ENCODE measurements at places on chromosomes 4 and X. TPM values are rescaled to one million over a fixed set of nuclear protein-coding genes. Genes with fewer than 3 reads are reported as not detected.

DNA sequence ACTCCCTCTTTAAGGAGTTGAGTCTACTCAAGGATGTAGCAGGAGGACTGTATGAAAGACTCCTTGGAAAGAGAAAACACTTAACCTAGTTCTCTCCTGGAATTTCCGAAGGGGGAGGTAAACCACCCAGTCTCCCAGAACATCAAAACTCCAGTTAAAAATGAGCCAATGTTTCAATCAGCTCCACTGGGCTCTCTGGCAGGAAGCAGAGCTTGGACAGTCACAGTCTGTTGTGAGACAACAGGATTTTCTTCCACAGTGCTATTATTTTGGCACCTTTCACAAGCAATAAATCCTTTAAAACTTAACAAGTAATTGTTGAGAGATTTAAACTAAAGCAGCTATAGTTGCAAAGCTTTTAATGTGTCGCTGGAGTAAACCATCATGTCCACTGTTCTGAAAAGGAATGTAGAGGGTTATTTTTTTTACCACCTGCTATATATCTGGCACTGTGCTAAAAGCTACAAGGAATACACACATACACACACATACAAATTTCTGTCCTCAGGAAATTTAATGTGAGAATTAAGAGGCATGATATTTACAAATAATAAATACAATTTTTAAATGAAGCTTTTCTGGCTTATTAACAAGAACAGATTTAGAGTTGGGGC, 229.2 kb upstream of the INTU start:
- no peaks in the 10 kb centered on the region for H3K27me3 ChIP-seq
- no peak overlapping the region for H3K27ac ChIP-seq
- H3K4me3 ChIP-seq = no peak overlapping the region
- H3K36me3 ChIP-seq = no peaks in the 10 kb centered on the region
- no peaks in the 10 kb centered on the region for H3K4me1 ChIP-seq
- no peak for DNase-seq

The MAGEA10 gene
- not detected for total RNA-seq

DNA sequence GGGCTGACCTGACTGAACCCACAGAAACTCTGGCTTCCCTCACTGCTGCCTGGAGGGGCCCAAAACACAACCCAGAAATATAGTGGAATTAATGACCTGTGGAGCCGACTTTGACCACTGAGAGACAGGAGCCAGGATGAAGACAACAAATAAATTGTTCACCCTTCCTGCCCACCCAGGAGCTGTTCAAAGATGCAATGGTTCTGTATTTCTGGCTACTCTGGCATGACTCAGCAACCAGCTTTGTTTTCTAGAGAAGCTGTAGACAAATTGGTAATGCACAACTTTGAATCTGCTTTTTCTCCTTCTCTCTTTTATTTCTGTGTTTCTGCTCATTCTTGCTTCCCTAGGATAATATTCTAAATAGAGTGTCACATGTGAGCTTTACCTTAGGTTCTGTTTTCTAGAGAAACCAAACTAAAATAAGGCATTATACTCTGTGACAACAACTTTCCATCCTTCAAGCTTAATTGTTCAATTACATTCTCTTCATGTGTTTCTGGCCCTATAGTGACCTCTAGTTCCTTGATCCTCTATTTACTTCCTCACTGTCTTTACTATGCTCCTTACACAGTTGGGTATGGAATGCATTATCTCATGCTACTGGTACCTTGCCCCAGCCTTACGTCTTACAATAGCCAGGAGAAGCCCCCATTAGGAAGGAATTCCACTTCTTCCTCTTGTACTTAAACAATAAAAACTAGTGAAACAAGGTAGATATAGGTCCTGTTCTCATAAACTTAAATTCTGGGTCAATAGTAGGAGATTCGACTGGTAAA, 6.5 kb upstream of the PRKG2 start:
- no peaks in the 10 kb centered on the region for H3K36me3 ChIP-seq
- H3K27ac ChIP-seq = no peak overlapping the region
- H3K4me1 ChIP-seq = no peaks in the 10 kb centered on the region
- no peak overlapping the region for H3K4me3 ChIP-seq
- no peak for DNase-seq

The CPZ gene
- not detected for total RNA-seq

GRCh38 chrX:145532176-145532780, 285.0 kb downstream of the SPANXN1 start:
- H3K27ac ChIP-seq = no peak overlapping the region
- H3K36me3 ChIP-seq = no peaks in the 10 kb centered on the region
- DNase-seq = no peak
- H3K27me3 ChIP-seq = no peaks in the 10 kb centered on the region
- no peaks in the 10 kb centered on the region for H3K4me1 ChIP-seq

DNA sequence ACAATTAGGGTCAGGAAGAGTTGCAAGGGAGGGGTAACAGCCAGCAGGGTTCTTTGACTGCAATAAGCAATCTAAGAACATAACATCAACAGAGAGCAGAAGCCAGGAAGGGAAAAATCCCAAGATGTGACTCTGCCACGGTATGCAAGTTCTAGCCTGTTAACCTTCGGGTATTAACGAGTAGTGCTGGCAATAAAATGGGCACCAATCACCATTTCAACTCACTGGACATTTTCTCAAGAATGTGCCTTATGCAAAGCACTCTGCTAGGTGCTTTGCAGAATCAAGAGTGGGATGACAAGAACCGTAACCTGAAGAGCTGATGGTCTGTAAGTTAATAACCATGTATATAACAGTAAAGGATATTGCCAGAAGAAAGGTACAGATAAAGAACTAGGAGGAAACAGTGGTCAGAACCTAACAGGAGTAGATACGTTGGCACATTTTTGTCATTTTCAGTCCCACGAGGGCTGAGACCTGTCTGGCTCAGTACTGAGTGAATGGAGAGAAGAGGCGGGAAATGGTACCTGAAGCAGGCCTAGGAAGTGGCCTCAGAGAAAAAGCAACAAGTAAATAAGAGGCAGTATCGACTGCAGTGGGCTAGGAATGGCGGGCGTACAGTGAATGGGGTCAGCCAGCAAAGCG, 2.7 kb downstream of the ELOVL6 start:
- H3K27me3 ChIP-seq = no peaks in the 10 kb centered on the region
- H3K4me3 ChIP-seq = peak overlapping the region; percentile 92

DNA sequence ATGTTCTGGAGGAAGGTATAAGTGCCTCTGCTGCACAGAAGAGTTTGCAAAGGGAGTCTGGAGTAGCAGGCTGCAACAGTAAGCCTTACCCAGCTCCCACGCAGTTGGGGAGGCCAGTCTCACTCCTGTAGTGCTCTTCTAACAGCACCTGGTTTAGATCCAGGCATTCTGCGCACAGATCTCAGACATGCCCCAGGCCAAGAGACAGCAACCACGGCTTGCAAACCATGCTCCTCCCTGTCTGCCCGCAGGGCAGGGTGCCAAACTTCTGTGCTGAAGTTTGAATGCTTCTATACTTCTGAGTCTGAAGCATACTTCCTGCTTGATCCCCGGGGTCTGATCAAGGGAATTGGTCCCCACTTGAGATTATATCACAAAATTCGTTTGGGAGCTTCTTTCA, 106.3 kb downstream of the LINC00632 start:
- H3K4me3 ChIP-seq = no peak overlapping the region
- no peaks in the 10 kb centered on the region for H3K36me3 ChIP-seq
- no peaks in the 10 kb centered on the region for H3K27me3 ChIP-seq
- H3K4me1 ChIP-seq = no peaks in the 10 kb centered on the region
- H3K27ac ChIP-seq = no peak overlapping the region

The AMTN gene
- total RNA-seq = not detected

The ITGB1BP2 gene
- 2.9 TPM for total RNA-seq

- H3K27ac ChIP-seq = no peak overlapping the region
- no peak for DNase-seq
- peaks cover 24% of the 10 kb centered on the region for H3K27me3 ChIP-seq
- H3K4me1 ChIP-seq = no peaks in the 10 kb centered on the region
Measured at GRCh38 chr4:175999944-176000343, 65.7 kb upstream of the WDR17 start.

DNA sequence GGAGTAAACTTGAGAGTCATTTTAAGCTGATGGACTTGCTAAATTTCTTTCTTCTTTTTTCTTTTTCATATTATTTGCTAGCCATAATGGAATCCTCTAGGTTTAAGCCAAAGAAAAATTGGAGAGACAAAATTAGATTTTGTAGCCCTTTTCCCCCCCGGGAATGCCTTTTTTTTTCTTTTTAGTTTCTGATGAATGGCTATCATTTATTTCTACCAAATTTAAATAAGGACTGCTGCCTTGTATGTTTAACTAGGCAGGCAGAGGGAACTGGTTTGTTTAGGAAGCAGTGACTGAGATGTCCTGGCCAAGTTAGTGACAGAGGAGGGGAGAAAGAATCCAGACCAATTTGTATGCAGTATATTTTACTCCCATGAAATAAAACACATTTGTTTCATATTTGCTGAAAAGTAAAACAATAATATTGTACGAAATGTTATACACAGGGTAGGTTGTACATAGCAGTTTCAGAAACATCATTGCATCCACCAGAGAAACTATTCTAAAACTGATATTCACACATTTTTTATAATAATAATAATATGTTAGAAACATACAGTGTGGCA, 5.7 kb downstream of the PITX2 start:
- H3K27me3 ChIP-seq = peaks cover 85% of the 10 kb centered on the region
- no peak for DNase-seq
- no peak overlapping the region for H3K27ac ChIP-seq
- peaks cover 32% of the 10 kb centered on the region for H3K4me1 ChIP-seq

The CASP6 gene
- 5.5 TPM for total RNA-seq

- H3K4me3 ChIP-seq = no peak overlapping the region
- no peaks in the 10 kb centered on the region for H3K4me1 ChIP-seq
- H3K27ac ChIP-seq = no peak overlapping the region
- no peaks in the 10 kb centered on the region for H3K27me3 ChIP-seq
- H3K36me3 ChIP-seq = no peaks in the 10 kb centered on the region
Measured at GRCh38 chr4:67380154-67380553, 165.1 kb downstream of the CENPC start.

The CCNA2 gene
- total RNA-seq = 0.34 TPM

The GATA1 gene
- not detected for total RNA-seq

DNA sequence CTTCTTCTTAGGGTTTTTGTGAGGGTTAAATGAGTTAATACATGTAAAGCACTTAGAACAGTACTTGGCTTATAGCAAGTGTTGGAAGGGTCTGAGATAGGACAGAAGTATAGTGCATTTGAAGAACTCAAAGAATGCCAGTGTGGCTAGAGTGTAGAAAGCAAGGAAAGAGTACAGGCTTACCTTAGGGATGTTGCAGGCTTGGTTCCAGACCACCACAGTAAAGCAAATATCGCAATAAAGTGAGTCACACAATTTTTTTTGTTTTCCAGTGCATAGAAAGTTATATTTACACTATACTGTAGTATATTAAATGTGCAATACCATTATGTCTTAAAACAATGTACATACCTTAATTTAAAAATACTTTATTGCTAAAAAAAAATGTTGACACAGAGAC, 41.3 kb downstream of the KIF4A start:
- H3K4me3 ChIP-seq = no peak overlapping the region
- H3K36me3 ChIP-seq = no peaks in the 10 kb centered on the region
- DNase-seq = no peak
- no peaks in the 10 kb centered on the region for H3K4me1 ChIP-seq

DNA sequence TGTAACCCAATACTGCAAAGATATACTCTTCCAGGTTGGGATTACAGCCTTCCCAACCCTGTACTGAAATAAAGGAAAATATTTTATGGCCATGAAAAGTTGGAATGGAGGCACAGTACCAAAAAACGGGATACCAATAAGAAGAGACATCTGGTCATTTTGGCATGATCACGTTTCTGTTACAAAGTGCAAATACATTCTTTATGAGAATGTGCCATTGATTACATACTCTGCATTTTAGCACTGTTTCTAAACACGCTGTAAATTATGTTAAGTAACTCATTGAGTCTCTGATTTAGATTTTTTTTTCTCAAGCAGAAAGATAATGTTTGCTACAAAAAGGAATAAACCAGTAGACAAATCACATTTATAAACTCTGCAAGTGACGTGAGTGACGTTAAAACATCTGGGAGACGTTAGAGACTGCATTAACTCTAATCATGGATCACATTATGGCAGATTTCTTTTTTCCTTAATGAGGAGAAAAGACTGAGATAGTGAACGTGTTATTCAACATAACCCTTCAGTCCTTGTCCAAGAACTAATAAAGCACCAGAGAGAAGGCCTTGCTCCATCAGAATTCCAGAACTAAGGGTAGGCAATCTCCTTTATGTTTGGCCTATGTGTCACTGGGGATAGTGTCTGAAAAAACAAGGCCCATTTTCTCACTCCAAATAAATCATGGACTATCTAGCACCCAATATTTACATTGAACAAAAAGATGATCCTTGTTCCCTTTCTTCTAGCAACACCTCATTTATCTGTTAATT, 31.0 kb downstream of the UNC5C start:
- H3K4me3 ChIP-seq = no peak overlapping the region
- no peaks in the 10 kb centered on the region for H3K27me3 ChIP-seq
- no peak overlapping the region for H3K27ac ChIP-seq

- DNase-seq = no peak
- H3K36me3 ChIP-seq = no peaks in the 10 kb centered on the region
- H3K4me3 ChIP-seq = no peak overlapping the region
- no peaks in the 10 kb centered on the region for H3K27me3 ChIP-seq
- no peak overlapping the region for H3K27ac ChIP-seq
- no peaks in the 10 kb centered on the region for H3K4me1 ChIP-seq
Measured at GRCh38 chrX:1932231-1932630, 317.4 kb downstream of the ASMT start.

DNA sequence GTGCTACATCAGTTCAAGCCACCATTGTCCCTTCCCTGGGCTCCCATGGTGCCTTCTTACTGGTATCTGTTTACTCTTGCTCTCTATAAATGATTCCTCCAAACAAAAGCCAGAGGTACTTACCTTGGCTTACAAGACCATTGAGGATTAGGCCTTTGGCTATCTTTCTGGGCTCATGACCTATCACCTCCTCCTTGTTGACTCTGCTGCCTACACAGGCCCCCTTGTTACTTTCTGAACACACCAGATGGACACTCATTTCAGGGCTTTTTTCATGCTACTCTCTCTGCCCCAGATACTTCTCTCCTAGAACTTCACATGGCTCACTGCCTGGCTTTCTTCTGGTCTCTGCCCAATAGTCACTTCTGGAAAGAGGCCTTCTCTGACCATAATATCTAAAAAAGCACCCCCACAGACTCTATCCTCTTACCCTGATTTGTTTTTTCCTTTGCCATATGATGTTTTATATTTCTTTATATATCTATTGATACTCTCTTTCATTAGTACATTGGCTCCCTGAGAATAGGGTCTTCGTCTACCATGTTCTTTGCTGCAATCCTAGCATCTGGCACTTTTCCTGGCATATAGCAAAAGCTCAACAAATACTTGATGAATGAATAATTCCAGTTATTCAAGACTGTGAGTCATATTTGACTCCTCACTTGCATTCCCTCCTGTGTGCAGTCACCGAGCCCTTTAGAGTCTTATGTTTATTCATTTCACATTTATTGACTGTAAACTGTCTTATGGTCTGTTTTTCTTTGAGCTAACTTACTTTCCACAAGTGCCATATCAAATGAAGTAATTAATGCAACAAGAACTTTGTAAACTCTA, 27.1 kb upstream of the TAPT1 start:
- H3K4me3 ChIP-seq = no peak overlapping the region
- H3K4me1 ChIP-seq = no peaks in the 10 kb centered on the region
- no peaks in the 10 kb centered on the region for H3K27me3 ChIP-seq
- H3K36me3 ChIP-seq = no peaks in the 10 kb centered on the region

The ZFP92 gene
- 0.11 TPM for total RNA-seq

- H3K4me1 ChIP-seq = no peaks in the 10 kb centered on the region
- H3K27me3 ChIP-seq = no peaks in the 10 kb centered on the region
- no peak for DNase-seq
- no peaks in the 10 kb centered on the region for H3K36me3 ChIP-seq
- no peak overlapping the region for H3K27ac ChIP-seq
Measured at GRCh38 chr4:15883610-15884243, 54.8 kb downstream of the FGFBP1 start.

GRCh38 chr4:122086338-122087065, 65.6 kb upstream of the BLTP1 start:
- DNase-seq = no peak
- H3K36me3 ChIP-seq = no peaks in the 10 kb centered on the region
- no peaks in the 10 kb centered on the region for H3K27me3 ChIP-seq
- H3K27ac ChIP-seq = no peak overlapping the region

The PRR32 gene
- not detected for total RNA-seq

The NUDT6 gene
- 0.93 TPM for total RNA-seq
